ENCODE measurements at places on chromosomes 12 and 14.

GRCh38 chr12:106094304-106094703 lies 44.5 kb downstream of the NUAK1 start:
- no peak for DNase-seq

- DNase-seq = no peak
Observed at GRCh38 chr14:90291699-90292098, 35.3 kb downstream of the PSMC1 start.

- no peak for DNase-seq
Observed at GRCh38 chr14:71799841-71800240, 132.4 kb upstream of the RGS6 start.

DNA sequence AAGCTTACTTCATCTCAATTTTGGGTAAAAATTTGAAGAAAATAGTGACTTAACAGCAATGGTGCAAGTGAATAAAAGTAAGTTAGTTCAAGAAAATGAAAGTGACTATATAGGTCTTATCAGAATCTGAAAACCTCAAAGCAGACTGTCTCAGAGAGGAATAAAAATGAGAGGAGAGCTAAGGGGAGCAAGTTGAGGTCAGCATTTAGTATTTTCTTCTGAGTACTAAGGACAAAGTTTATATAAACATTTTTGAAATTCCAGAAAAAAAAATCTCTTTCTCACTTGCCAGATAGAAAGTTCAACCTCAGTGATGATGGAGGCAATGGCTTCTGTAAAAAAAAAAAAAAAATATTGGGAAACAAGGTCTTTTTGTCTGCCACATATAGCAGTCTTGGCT lies 414.1 kb downstream of the NPAS3 start:
- DNase-seq = no peak

DNA sequence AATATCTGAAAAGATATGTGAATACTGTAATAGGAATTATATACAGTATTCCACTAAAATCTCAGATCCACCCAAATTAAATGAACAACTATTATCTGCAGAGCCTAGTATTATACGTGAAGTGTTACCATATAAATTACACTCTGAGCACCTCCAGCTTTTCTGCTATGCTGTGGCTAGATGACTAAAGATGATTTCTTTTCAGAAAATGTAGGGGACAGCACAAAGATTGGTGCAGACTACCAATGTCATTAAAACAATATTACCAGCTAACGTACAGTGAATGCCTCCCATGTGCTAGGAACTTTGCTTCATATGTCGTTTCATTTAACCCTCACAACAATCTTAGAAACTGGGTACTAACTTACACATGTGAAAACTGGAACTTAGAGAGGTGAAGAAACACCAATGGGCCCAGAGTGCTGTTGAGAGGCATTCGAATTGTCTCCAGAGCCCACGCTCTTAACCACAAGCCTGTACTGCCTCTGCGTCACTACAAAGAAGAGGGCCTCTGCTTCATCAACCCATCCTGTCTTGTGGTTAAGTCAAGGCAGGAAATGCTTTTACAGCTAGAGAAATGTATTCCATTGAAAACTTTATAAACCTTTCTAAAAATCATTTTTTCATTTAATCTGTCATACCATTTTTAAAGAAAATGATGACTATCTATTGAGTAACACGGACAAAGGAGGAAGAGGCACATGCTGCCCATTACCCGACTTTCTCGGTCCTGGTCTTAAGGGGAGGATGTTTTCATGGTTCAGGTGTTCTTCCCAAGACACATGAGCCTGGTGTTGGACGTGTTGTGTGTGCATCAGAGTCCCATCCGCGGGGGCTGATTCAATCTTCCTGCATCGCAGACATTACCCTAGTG lies 1.3 kb downstream of the GPR65 start:
- DNase-seq = no peak

- no peak for DNase-seq
Observed at GRCh38 chr12:56234746-56235436, 5.0 kb downstream of the SLC39A5 start.

DNA sequence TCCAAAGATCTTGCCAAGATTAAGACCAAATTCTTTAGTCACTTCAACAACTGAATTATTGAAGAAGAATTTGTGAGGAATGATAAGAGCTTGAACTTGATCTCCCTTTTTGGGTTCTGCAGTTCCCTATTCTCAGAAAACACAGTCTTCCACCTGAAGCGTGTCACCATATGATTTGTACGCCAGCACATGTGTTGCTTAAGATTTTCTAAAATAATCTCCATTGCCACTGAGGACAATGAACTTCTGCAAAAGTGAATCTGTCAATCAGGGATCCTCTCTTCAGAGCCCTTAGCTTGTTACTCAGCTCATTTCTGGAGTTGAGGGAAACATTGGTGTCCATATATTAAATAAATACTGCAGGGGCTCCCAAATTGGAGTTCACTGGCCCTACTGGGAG lies 4.2 kb upstream of the SPIC start:
- DNase-seq = no peak

GRCh38 chr14:96104469-96105057 lies 65.4 kb downstream of the C14orf132 start:
- no peak for DNase-seq

DNA sequence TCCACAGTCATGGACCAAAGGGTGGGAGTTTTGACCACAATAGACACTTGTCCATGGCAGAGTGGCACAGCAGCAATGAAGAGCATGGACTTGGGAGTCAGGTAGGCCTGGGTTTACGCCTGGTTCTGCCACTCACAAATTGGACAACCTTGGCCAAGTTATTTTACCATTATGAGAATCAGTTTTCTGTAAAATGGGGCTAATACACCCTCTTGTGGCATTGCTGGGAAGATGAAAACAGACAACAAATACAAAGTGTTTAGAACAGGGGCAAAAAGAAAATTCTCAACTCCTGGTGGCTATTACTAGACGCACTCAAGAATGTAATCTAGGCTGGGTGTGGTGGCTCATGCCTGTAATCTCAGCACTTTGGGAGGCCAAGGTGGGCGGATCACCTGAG lies 2.6 kb downstream of the C12orf43 start:
- no peak for DNase-seq

Measured in left forelimb (tissue), 1 donor.